Stimulated activated CD8-positive, alpha-beta memory T cell treated with anti-CD3 and anti-CD28 coated beads, Interleukin-15, amount 100 ng/mL, for 24 hours (primary cell): ENCODE measurements at places on chromosomes 16 and 17.

- DNase-seq = no peak
Observed at GRCh38 chr17:6497496-6498221, 53.4 kb downstream of the PIMREG start.

GRCh38 chr16:65012357-65012756 lies 109.5 kb downstream of the CDH11 start:
- DNase-seq = no peak

GRCh38 chr17:36214918-36215317 lies 4.1 kb downstream of the CCL4L2 start:
- no peak for DNase-seq

DNA sequence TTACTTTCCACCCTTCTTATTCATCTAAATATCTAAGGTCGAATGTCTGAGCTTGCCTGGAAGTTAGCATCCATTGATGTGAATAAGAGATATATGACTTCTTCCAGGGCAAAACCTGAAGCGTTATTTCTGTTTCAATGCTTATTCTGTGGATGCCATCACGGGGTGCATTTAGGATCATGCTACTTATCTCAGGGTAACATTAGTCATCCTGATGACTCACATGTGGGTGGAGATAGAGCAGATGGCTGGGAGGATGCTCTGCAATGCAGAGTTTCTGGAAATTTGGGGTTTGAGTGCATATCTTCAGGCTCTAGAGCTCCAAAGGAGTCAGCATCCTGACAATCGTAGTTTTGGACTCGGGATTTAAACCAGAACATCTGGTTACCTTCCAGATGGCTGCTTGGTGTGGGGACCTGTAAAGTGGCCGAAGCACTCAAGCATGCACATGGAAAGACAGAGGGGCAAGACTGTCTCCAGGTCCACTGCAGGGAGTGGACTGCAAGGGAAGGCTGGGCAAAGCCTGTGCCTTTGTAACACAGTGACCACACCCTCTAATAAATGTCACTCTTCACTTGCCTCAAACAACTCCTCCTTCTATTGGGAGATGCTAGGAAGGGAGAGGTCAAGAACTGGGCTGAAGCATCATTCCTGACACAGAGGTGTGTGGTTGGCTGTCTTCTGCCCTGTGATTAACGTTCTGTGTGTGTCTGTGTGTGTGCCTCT lies 175.2 kb upstream of the SALL1 start:
- no peak for DNase-seq

GRCh38 chr17:27217631-27218030 lies 76.3 kb upstream of the WSB1 start:
- DNase-seq = no peak

DNA sequence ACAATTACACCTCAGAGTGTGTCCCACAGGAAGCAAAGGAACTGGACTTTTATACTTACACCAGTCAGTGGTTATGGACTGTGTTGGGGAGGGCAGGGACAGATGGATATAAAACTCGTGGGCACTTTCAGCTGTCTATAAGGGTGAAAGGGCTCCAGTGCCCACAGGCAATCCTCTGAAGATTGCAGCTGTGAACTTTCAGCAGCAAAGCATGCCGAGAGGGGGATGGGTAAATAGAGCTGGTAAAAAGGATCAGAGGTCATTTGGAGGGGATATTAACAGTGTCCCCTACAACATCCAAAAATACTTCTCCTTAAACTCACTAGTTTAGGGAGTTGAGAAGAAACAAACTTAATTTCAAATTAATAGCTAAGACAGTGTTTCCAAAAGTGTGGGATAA lies 13.3 kb upstream of the RFWD3 start:
- no peak for DNase-seq

GRCh38 chr17:74453665-74454196 lies 12.7 kb upstream of the CD300A start:
- DNase-seq = peak; percentile 47

GRCh38 chr17:63420868-63421680 lies 25.0 kb downstream of the CYB561 start:
- DNase-seq = no peak
